ENCODE measurements at places on chromosomes 1 and 21.

GRCh38 chr1:184210031-184210430, 158.5 kb downstream of the TSEN15 start:
- DNase-seq: no peak

DNA sequence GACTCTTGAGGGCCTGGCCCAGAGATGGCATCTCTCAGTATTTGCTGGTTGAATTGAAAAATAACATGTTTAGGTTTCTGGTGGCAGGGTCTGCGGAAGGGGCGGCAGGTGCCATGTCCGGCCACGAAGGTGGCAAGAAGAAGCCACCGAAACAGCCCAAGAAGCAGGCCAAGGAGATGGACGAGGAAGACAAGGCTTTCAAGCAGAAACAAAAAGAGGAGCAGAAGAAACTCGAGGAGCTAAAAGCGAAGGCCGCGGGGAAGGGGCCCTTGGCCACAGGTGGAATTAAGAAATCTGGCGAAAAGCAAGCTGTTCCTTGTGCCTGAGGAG, 14.3 kb upstream of the FGR start:
- no peak for DNase-seq

DNA sequence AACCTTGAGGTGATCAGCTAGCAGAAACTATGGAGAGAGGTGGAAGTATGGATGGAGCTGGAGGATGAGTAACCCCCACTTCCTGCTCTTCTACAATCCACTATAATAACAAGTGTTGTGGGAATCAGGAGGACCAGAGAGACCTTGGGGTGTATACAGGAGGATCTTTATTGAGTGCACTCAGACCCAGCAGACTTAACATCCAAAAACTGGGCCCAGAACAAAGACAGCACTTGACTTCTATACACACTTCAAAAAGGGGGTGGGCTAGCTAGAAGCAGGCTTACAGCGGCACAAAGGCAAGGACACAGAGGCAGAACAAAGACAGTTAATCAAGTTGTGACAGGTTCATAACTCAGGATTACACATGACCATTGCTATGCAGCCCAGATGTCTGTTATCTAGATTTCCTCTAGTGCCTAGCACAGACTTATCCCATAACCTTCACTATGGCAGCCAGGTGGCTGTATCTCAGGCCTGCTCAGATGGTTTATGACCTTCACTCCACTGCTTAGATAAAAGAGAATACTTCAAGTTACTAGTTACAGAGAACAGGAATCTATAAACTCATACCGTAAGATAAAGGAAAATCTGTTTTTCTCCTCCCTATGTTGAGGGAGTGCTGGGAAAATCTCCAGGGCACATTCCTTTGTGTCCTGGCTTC, 36.1 kb upstream of the PADI2 start:
- no peak for DNase-seq

DNA sequence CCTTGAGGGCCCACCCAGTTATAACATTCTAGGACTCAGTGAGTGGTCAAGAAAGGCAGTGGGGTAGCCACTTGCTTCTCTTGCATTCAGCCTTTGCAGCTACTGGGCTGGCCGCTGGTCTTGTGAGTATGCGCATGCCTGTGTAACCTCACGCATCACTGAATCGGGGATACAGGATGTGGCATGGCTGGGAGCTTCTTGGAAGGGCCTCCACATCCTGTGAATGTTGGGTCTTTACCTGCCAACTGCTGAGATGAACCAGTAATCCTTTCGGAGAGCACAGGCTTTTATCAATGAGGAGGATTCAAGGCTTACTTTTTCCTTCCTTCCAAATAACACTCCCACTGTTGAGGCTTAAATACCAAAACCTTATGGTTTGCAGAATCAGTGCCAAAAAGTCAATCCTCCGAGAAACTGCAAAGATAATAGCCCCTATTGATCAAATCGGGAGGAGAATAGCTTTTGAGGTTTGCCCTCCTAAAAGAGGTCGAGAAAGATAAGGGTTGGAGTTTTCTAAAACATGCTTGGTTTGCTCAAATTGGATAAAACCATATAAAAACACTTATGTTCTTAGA, 198.9 kb upstream of the UBE2U start:
- no peak for DNase-seq

- DNase-seq: no peak
Measured at GRCh38 chr1:25105836-25106235, 126.5 kb downstream of the SYF2 start.

GRCh38 chr1:119978018-119978505, 81.7 kb upstream of the ADAM30 start:
- DNase-seq: no peak

DNA sequence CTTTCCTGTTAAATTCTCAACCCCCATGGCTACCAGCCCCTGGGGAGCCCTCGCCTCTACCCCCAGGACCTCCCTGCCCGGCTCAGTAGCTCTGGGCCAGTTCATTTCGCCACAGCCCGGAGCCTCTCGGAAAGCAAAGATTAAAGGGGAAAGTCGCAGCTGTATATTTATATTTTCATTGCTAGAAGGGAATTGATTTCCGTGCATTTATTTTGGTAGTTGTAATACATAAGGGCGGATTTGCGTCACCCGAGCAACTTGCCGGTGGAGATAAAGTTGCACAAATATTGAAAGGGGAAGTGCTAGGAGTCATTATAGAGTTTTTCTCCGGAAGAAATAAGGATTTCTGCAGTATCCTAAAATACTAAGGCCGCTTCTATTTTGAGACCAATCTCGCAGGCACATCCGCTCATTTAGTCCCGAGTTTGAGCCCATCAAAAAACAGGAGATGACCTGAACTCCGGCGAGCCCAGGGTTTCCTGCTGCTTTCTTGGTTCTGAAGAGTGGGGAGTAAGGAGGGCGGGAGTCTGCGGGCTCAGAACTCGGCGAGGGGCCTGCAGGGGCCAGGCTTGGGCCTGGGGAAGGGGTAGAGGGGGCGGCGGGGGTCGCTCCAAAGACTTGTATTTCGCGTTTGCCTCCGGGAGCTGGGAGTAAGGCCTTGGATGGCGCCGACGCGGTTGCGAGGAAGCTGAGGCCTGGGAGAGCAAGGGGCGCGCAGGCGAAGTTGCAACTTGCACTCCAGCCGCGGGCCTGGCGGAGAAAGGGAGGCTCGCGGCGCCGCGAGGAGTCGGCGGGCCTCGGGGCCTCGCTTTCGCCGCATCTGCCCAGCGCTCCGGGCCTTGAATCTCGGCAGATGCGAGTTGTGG, 2.5 kb upstream of the HLX start:
- DNase-seq: no peak

DNA sequence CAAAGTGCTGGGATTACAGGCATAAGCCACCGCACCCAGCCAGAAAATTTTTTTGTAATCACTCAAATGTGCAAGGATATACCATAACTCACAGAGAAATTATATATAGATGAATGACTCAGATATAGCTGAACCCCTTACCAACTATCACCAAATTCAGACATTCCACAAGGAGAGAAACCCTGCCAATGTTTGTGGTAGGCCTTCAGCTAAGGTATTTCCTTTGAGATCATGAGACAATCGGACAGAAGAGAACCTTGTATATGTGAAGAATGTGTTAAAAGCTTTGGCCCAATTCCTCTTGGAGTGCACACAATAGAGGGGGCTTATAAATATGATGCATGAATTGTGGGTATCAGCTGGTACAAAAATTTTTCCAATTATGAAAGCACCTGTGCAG, 50.7 kb downstream of the ZNF684 start:
- no peak for DNase-seq

GRCh38 chr1:2330519-2331199, 60.7 kb downstream of the MORN1 start:
- DNase-seq: no peak

GRCh38 chr1:207811920-207812720, 60.3 kb downstream of the CD46 start:
- DNase-seq: no peak

- DNase-seq: no peak
Measured at GRCh38 chr21:40714536-40714935, 132.4 kb downstream of the DSCAM start.

GRCh38 chr1:85569122-85569521, 11.4 kb upstream of the CCN1 start:
- no peak for DNase-seq

DNA sequence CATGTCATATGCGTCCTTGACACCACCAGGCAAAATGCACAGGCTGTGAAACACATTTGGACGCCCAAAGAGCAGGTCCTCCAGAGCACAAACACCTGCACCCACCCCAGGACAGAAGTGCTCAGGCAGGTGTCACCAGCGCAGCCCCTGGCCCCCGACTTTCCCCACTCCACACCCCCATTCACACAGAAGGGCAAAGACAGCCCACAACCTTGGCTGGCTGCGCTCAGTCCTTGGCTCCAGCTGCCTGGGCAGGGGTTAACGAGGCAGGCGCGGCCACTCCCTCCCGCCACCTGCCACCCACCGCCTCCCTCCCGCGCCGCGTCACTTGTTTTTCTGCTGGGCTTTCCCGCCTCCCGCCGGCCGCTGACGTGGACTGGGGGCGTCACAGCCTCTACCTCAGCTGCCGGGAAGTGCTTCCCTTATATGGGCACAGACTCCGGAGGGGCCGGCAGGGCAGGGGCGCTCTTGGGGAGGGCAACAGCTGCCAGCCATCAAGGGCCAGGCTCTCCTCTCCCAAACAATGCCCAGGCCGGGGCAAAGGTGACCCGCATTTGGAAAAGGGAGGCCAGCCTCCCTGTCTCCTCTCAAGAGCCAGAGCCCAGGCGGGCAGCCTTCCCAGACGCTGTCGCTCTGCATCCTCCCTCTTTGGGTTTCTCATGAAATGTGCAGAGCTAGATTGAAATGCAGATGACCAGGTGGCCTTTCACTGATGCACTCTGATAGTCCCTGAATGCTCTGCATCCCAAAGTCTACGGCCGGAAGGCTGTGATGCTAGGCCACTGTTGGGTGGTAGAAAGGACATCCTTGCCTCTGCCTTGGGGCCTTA, 14.8 kb upstream of the BTG2 start:
- DNase-seq: peak; percentile 97

- no peak for DNase-seq
Measured at GRCh38 chr1:32536117-32536516, 3.1 kb upstream of the ZBTB8A start.

DNA sequence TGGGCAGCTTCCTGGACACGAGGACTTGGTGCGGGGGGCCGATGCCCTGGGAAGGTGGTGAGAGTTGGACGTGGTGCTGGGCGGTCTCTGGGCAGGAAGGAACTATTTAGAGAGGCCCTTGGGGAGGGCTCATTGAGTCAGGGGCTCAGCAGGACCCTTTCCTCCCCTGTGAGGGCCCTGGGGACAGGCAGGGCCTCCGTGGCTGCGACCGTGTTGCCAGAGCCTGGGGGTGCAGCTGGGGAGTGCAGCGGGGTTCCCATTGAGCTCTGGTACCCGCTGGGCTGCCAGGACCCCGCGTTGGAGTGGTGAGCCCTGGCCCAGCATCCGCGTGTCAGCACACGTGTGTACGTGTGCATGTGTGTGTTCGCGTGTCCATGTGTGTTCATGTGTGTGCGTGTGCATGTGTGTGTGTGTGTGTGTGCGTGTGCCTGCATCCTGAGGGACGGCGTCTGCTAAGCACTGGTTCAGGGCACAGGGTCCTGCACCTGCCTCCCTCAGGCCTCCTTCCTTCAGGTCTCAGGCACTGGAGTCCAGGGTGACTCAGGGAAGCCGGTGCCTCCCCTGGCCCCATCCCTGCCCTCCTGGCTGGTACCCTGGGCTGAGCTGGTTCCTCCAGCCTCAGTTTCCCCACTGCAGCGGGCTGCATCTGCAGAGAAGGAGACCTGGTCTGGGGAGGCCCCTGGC, 10.7 kb downstream of the RNF223 start:
- no peak for DNase-seq

DNA sequence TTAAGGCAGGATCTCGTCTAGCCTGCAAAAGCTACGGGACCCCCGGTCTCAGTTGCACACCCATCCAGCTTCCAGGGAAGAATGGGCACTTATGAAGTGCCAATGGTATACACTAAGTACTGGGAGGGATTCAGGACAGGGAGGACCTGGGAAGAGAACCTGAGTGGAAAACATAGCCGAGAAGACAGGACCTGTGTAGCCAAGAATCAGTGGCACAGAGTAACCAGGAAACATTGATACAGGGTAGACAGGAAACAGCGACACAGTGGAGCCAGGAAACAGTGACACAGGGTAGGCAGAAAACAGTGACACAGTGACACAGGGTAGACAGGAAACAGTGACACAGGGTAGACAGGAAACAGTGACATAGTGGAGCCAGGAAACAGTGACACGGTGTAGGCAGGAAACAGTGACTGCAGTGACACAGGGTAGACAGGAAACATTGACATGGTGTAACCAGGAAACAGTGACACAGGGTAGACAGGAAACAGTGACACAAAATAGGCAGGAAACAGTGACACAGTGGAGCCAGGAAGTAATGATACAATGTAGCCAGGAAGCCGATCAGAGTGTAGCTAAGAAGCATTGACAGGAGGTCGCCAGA, 138.0 kb upstream of the ARHGEF16 start:
- DNase-seq: no peak

DNA sequence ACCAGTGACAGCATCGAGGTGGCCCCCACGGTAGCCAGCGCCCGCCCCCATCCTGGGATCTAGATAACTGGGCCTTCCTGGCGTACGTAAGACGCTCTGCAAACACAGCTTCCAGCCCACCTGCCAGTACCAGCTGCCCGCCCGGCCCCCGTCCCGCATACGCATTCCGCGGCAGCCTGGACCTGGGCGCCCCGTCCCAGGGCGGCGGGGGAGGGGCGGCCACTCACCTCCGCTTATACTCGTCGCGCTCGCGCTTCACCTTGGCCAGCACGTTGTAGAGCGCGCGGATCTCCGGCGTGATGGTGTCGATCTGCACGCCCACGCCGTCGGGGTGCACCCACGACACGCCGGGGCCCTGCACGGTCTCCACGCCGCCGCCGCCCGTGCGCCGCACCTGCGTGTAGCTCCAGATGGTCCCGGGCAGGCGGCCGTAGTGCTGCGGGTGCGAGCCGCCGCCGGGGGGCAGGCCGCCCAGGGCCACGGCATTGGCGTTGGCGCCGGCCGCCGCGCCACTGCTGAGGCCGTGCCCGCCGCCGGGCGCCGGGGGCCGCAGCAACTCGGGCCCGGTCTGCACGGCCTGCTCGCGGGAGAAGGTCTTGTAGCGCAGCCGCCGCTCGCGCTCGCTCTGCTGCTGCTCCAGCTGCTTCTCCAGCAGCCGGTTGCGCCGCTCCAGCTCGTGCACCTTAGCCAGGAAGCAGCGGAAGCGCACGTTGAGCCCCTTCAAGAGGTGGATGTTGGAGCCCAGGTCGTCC, 859 bp downstream of the IFFO2 start:
- DNase-seq: no peak

- DNase-seq: no peak
Measured at GRCh38 chr1:118627435-118627834, 360.7 kb downstream of the TBX15 start.
